NCI-H1092 (cell line): ENCODE measurements at places on chromosomes 13 and 19.

DNA sequence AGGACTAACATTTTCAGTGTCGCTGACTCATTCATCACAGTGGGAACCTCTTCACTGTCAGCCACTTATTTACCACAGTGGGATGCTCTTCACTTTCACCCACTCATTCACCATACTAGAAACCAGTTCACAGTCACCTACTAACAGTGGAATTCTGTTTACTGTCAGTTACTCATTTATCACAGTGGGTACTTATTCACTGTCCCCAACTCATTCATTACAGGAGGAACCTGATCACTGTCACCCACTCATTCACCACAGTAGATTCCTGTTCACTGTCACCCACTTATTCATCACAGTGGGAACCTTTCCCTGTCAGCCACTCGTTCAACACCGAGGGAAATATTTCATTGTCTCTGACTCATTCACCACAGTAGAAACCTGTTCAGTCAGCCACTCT, 10.1 kb upstream of the ZNF85 start:
- no peak for DNase-seq

GRCh38 chr13:85603735-85604134, 195.5 kb downstream of the SLITRK6 start:
- DNase-seq, result no peak

GRCh38 chr19:17834350-17835181, 13.2 kb downstream of the JAK3 start:
- DNase-seq, result no peak

DNA sequence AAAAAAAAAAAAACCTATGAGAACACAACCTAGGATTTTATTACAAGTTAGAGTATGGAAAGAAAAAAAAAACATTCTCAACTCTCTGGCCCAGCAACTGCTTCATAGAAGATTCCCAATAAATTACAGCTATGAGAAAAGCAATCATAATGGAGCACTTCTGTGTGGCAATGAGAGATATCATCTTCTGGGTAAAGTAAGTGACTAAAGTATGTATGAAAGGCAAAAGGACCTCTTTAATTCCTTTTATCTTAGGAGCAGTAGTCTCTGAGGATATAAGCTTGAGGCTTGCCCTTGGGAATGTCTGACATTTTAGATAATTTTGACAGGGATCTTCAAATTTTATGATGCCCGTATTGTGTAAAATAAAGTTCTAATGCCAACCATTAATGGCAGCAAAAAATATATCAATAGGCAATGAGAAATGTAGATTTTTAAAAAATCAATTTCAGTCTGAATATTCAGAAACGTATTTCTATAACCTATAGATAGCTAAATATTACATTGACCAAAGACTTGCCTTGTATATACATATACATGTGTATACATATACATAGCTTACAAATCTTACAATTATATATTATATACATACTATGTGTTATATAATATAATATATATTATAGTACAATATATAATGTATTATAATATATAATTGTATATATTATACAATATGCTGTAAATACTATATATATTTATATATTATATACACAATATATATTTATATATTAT, 823.9 kb upstream of the SLITRK1 start:
- DNase-seq, result no peak

- DNase-seq, result no peak
Observed at GRCh38 chr19:11478167-11479089, 2.4 kb downstream of the ELAVL3 start.

- no peak for DNase-seq
Observed at GRCh38 chr19:28934631-28935030, 278.3 kb downstream of the UQCRFS1 start.

- no peak for DNase-seq
Observed at GRCh38 chr13:112747256-112747655, 57.4 kb downstream of the ATP11A start.

- no peak for DNase-seq
Observed at GRCh38 chr19:57620673-57621348, 6.8 kb downstream of the ZNF134 start.

DNA sequence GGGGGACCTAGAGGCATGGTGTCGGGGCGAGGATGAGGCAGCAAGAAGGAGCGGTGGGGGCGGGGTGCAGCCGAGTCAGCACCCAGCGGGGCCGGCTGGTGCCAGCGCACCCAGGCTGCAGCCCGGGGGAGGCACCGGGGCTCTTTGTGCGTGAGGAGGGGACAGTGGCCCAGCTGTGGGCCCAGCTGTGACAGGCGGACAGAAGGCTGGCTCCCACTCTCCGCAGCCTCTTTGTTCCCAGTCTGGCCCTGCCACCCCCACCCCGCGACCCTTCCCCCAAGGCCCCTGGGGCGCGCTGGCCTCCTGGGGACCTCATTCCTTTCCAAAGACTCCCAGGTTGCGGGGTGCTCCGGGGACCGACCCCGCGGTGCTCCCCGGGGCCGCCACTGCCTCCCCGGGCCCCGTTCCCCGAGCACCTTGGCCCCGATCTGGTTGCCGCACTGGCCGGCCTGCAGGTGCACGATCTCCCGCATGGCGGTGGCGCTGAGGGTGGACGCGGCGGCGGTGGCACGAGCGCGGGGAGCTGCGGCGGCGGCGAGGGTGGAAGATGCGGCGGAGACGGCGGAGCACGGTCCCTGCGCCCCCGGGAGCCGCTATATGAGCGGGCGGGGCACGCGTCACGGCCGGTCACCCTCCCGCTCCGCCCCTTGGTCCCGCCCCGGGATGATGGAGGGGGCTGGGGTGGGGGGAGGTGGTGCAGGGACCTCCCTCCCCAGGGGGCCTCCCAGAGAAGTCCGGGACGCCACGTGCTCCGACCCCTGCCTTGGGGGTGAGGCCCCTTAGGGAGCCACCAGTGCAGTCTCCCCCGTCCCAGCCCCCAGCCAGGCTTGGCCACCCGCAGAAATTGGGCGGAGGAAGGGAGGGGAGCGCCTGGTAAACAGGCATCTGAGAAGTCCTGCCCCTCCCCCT, at the start of gene TUBB4A:
Gene TUBB4A, minus strand, starts transcription at position 570 of the 909 bp plus-strand sequence. Its CDS starts 97 bp downstream, at position 473.
- DNase-seq, result no peak

DNA sequence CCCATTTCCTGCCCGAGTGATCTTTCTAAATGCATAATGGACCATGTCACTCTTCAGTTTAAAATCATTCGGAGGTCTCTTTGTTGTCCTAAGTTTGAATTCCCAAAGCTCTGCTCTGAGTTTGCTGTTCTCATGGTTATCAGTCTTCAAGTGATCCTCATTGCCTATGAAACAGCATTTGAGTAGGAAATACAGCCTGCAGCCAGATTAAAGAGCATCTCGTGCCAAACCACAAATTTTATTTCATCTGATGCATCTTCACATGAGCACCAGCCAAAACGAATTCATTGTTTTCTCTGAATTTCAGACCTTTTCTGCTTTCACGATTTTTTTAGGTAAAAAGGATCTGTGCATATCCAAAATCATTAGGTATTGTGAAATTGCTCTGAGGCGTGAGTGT, 299.6 kb downstream of the TDRD3 start:
- DNase-seq, result no peak

- no peak for DNase-seq
Observed at GRCh38 chr19:36577271-36577996, 4.3 kb upstream of the ZNF529 start.
